Fibroblast of lung (primary cell): ENCODE measurements at places on chromosomes 1 and 21.

- peak; percentile 27 for DNase-seq
These were observed 50.3 kb downstream of the ARID4B start for GRCh38 chr1:235277709-235278108.

DNA sequence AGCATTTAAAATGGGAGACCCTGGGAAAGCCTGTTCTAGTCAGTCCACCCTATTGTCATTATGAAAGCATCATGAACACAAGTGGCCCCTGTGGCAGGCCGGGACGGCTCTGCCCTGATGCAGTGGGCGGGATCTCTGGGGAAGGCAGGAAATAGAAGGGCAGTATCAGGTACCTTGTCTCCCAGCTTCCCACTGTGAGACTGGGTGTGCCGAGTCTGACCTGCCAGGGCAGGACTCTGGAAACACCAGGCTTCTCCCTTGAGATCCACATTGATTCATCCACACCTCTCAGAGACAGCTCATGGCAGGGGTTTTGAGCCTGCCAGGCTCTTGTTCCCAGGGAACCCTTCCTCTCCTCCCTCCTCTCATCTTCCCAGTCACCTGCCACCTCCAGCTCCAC, 24.5 kb upstream of the GNPAT start:
- no peak for DNase-seq

- DNase-seq, result no peak
These were observed 83.9 kb downstream of the NID1 start for GRCh38 chr1:235980976-235981375.

GRCh38 chr1:94612525-94613204, 71.1 kb upstream of the F3 start:
- DNase-seq, result no peak

DNA sequence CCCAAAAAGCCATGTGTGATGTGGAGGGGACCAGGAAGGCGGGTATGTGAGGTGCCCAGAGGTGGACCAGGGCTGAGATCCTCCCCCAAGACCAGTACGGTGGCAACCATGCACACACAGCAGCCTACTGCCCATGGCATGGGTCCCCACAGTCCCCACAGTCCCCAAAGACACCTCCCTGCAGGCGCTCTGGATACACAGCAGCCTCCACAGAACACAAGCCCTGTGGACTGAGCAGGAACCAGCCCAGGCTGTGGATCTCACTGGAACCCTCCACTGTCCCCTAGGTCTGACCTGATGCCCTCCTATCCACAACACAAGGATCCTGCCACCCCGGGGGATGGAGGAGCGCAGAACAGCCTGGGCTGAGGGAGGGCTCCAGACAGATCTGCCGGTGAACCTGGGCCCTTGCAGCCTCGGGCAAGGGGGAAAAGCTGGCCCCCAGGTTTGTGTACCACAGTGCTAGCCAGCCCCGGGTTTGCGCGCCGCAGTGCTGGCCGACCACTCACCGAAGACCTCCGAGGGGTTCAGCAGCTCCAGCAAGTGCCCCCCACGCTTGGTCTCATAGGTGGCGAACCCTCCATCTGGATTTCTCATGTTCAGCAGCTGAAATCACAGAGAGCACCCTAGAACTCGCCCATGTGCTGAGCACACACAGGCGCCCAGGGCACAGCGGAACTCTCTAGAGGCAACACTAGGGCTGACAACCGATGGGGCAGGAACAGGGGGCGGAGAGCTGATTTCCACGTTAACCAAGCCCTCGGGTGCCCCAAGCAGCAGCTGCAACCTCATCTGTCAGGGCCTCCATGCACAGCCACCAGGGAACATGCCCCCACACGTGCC, 22.1 kb upstream of the SPATC1L start:
- DNase-seq, result no peak

DNA sequence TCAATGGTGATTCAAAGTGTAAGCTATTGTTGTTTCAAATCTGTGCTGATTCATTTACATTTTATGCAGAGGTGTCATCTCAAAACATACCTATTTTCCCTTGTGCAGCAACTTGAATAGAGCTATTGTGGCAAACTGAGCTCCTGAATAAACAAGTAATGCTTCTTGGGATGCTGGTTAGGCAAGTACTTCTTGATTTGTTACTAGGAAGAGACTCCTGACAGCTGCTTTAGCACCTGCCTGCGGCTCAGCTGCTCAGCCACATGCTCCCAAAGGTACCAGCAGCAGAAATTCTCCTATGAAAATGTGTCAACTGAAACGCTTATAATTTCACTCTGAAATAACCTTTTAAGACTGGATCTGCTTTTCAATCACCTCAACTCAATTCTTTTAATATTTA, 352.3 kb downstream of the RYR2 start:
- DNase-seq, result no peak

GRCh38 chr1:192066202-192066601, 92.1 kb upstream of the RGS18 start:
- DNase-seq, result no peak

- no peak for DNase-seq
These were observed 771.6 kb upstream of the CXADR start for GRCh38 chr21:16741141-16741665.

- peak; percentile 27 for DNase-seq
These were observed 156.5 kb downstream of the FGGY start for GRCh38 chr1:59453297-59453968.

GRCh38 chr1:47669081-47669585, 231.3 kb downstream of the FOXD2 start:
- DNase-seq, result no peak

- no peak for DNase-seq
These were observed 93.7 kb upstream of the C1orf174 start for GRCh38 chr1:3993619-3994375.

- no peak for DNase-seq
These were observed 65.2 kb downstream of the MRPL37 start for GRCh38 chr1:54265126-54265525.

DNA sequence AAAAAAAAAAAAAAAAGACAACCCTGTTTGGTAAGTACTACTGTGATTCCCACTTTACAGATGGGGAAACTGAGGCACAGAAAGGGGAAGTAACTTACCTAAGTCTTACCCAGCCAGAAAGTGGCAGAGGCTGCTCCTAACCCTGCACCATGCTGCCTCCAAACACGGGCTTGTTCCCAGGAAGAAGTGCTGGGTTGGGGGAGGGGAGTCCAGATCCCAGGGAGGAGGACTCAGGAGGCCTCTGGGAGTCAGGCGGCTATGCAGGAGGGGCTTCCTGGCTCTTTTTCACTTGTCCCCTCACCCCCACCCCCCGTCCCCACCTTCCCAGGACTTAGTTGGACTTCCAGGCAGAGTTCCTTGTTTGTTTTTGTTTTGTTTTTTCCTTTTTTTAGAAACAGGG, 23.9 kb downstream of the PIK3CD start:
- no peak for DNase-seq

DNA sequence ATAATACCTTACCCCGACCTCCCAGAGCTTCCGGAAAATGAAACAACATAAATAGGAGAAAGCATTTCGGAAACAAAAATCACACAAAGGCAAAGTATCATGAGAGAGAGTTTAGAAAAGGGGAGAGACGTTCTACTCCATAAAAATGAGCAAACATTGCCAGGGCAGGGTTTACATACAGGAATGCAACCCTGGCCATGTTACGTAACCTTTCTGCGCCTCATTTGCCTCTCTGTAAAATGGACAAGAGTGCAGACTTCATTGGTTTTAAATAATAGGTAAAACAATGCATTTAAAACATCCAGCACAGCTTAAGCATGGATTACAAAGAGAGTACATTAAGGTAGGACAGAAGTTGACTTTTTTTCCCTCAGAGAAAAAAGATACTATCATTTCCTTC, 45.6 kb downstream of the PHC2 start:
- DNase-seq, result no peak
